BE2C (cell line): ENCODE measurements at places on chromosomes 2 and 18.
A peak's percentile ranks its signal among the peaks of the same experiment; 100 is the strongest.

- peak; percentile 48 for DNase-seq
Measured at GRCh38 chr2:207491086-207491485, 38.7 kb upstream of the CREB1 start.

- peak; percentile 60 for DNase-seq
Measured at GRCh38 chr2:206392118-206392517, 51.2 kb upstream of the ADAM23 start.

DNA sequence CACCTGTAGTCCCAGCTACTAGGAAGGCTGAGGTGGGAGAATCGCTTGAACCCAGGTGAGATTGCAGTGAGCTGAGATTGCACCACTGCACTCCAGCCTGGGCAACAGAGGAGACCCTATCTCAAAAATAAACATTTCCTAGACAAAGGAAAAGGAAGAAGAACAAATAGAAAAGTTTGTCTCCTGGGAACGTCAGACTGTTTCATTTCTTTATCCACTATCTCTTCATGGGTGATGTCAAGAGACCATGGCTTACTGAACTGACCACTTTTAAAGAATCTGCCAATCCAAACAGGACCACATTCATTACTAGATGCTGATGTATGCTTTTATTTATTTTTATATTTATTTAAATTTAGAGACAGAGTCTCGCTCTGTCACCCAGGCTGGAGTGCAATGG is 26.8 kb downstream of the COX7A2L start:
- DNase-seq = no peak

GRCh38 chr2:177296040-177296439 is 31.5 kb upstream of the NFE2L2 start:
- DNase-seq = no peak

DNA sequence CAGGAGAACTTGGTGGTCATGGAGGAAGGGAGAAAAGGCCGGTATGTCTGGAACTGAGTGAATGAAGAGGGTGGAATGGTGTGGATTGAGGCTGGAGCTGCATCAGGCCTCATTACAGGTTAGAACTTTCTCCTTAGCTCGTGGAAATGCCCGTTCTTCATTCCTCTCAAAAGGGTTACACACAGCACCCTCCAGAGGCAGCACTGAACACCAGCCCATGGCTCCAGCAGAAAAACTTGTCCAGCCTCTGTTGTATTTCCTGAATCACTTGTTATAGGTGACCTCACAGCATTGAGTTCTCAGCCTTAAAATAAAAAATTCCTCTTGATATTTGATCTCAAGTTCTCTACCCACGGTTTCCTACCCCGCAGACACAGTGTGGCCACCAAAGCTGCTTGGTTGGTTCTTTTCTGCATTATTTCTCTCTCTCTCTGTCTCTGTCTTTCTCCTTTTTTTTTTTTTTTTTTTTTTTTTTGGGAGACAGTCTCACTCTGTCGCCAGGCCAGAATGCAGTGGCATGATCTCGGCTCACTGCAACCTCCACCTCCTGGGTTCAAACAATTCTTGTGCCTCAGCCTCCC is 89.6 kb downstream of the ITGB1BP1 start:
- peak; percentile 66 for DNase-seq

GRCh38 chr18:2805970-2806943 is 40.5 kb upstream of the EMILIN2 start:
- no peak for DNase-seq

GRCh38 chr2:105181282-105181681 is 60.3 kb upstream of the GPR45 start:
- DNase-seq = no peak

DNA sequence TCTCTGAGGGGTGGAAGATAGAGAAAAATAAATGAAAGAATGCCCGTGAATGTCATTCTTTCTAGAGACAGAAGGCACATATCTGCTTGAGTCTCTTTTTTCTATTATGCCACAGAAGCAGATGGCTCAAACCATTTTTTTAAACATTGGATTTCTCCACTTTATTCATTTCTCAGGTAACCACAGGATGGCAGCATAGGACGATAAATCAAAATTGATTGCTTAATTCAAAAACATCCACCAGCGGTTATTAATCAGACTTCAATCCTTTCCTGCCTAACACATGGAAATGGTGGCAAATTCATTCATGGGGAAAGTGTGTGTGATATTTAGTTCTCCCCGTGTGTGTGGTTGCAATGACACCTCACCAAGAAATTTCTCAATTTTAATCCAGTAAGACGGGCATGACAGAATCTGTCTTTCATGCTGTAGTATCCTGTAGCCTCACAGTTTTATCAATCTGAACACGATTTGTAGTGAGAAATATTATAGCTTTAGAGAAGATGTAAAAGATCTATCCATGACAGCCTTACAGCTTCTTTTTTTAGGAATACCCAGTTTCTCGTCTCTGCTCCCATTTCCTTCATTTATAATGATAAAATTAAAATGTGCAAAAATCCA is 72.2 kb downstream of the DSC3 start:
- DNase-seq = no peak

- DNase-seq = peak; percentile 67
Measured at GRCh38 chr2:178194600-178195389, 483 bp downstream of the OSBPL6 start.

DNA sequence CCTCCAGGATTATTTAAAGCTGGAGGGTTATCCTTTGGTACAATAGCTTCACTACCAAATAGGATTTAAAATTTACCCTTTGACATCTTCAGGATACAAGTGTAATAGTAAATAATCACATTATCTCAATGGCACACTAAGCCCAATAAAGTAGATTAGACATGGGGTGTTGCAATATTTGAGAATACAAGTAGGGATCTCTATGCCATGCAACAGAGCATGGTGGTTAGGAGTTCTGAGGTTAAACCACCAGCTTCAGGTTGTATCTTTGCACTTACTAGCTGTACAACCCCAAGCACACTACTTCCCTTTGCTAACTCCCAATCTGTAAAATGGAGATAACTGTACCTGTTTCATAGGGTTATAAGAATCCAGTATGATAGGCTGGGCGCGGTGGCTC is 6.2 kb downstream of the MBD2 start:
- DNase-seq = no peak

- no peak for DNase-seq
Measured at GRCh38 chr2:216047397-216047796, 34.0 kb upstream of the MREG start.

GRCh38 chr2:209976698-209977385 is 25.6 kb upstream of the RPE start:
- no peak for DNase-seq

GRCh38 chr18:46104128-46104911 is at the start of gene HAUS1:
Gene HAUS1 (plus strand): TSS chr18:46104385. CDS start chr18:46104412, 27 bp downstream.
- DNase-seq = peak; percentile 89

- no peak for DNase-seq
Measured at GRCh38 chr2:119673796-119674195, 5.2 kb upstream of the TMEM177 start.

- DNase-seq = no peak
Measured at GRCh38 chr2:200658278-200658864, 72.6 kb downstream of the AOX1 start.

- DNase-seq = no peak
Measured at GRCh38 chr2:28164280-28164801, 228.3 kb upstream of the FOSL2 start.

DNA sequence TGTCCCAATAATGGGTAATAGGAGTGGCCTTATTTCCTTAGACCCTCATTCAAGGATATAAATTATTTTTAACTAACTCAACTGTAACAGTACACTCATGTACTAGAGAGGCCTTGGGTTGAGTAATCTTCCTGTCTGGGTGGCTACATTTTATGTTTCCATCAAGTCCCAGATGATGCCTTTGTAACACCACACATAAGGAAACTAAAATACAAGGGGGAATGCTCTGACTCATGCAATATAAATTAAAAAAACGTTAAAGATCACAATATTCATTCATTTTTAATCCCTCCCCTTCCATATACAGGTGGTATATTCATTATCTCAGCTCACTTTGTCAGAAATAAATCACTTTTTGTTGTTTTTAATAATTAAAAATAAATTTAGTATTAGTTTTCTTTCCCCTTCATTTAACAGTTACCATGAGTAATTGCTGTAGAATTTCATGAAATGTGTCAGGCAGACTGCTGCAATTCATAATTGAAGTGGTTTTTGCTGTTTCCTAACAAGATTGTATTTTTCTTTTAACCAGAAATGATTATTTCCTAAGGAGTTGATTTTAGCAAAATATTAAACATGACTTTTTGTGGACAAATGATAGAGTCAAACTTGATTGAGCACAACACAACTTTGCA is 1403.6 kb downstream of the SUCLG1 start:
- no peak for DNase-seq

GRCh38 chr2:206125901-206126300 is 33.3 kb downstream of the NDUFS1 start:
- no peak for DNase-seq

GRCh38 chr2:239116456-239117246 is 268.8 kb downstream of the TWIST2 start:
- no peak for DNase-seq
